ENCODE measurements at places on chromosomes 12 and 14. TPM values are rescaled to one million over a fixed set of nuclear protein-coding genes. Genes with fewer than 3 reads are reported as not detected.

The CCDC177 gene
- total RNA-seq, result not detected

The CLEC2D gene
- total RNA-seq, result 0.98 TPM

The OVCH1 gene
- not detected for total RNA-seq

The DHRS1 gene
- total RNA-seq, result 12.4 TPM

The NTF3 gene
- total RNA-seq, result 0.19 TPM

The APOF gene
- total RNA-seq, result not detected

The FGF6 gene
- total RNA-seq, result not detected

The TCL1B gene
- total RNA-seq, result not detected

The SAMD4A gene
- 54.9 TPM for total RNA-seq

Data from vein endothelial cell (primary cell).